Non-pigmented ciliary epithelial cell (primary cell): ENCODE measurements at places on chromosomes 2 and 18.

DNA sequence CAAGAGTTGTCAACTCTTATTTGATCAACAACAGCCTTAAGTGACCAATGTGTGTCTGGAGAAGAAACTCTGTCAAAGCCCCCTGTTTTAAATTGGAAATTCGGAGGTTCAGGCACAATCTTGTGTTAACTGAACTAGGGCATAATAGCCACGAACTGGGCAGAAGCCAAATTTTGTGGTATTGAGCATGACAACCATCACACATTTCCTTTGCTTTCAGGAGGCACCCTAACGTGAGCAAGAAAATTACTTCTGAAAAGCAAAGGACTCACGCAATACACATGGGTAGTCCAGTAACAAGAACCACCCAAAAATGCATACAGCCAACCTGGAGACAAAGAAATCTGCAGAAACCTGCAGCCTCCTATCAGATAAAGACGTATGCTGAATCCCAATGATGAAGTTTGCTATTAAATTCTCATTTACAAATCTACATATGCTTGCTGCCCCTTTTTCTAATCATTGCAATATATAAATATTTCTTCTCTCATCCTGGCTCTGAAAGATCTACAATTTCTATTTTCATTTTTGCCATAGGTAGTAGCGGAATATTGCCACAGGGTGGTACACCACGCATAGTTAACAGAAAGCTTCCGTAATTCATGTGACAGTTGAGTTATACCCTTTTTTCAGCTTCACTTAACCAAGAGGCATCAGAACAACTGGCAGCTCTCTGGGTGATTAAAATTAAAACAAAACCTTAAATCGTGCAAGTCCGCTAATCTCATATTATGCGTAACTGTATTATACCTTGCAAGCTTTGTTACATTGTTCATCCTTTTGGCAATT is 495.8 kb downstream of the NRXN1 start:
- peak; percentile 19 for DNase-seq

GRCh38 chr2:236728916-236729670 is 159.5 kb downstream of the ACKR3 start:
- no peak for DNase-seq

DNA sequence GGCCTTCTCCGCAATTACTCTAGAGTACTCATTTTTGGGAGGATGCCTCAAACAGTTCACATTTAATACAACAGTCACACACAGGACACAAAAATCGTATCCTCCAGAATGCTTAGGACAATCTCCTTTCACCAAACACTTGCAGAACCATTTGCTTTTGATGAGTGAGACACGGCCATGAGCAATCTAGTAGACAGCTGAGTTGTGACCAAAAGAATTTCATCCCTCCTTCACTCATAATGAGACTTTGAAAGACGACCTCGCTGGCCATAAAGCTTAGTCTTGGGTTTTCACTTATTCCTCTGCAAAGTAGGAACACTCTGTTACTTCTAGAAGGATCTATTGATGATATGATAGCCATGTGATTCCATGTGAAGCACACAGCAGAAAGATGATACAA is 87.5 kb upstream of the SLC35G4 start:
- no peak for DNase-seq

GRCh38 chr2:179574061-179574519 is 287.3 kb downstream of the ZNF385B start:
- DNase-seq: no peak

GRCh38 chr2:207474863-207475485 is 54.8 kb upstream of the CREB1 start:
- DNase-seq: no peak

- no peak for DNase-seq
Observed at GRCh38 chr2:44470151-44470550, 108.4 kb downstream of the CAMKMT start.

GRCh38 chr2:233021771-233022170 is 8.7 kb upstream of the NGEF start:
- DNase-seq: no peak

DNA sequence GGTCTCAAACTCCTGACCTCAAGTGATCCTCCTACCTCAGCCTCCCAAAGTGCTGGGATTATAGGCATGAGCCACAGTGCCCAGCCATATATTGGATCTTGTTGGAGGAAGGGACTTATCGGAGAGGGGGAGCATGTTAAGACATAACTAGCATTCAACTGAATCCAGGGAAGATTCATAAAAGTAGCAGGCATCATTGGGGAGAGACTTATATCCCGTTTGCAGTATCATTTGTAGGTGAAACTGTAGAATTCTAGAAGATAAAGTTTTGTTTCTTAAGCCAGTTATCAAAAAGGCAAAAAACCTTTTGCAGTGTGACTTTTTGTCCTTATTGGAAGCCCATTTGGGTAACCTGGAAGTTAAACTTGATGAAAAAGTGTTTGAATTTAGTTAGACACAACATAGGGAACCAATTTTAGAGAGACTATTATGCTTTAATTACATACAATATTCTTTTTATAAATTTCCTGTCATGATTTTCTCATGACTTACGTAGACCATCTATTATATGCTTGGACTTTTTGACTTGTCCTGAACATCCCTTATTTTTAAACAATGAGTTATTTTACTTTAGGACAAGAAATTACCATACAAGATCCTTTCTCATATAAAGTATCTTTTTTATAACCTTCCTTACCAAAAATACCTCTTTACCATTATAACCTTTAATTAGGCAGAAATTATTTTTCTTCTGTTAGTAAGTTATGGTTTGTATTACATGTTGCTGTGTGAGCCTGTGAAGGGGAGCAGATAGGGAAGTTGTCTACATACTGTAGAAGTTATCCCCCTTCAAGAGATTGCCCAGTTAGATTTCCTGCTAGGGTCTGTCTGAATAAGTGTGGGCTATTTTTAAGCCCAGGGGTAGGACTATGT is 20.3 kb downstream of the RAB3GAP1 start:
- DNase-seq: no peak

- DNase-seq: no peak
Observed at GRCh38 chr18:23648940-23649607, 13.6 kb downstream of the ANKRD29 start.

- DNase-seq: no peak
Observed at GRCh38 chr2:177124371-177124770, 88.2 kb upstream of the HNRNPA3 start.

DNA sequence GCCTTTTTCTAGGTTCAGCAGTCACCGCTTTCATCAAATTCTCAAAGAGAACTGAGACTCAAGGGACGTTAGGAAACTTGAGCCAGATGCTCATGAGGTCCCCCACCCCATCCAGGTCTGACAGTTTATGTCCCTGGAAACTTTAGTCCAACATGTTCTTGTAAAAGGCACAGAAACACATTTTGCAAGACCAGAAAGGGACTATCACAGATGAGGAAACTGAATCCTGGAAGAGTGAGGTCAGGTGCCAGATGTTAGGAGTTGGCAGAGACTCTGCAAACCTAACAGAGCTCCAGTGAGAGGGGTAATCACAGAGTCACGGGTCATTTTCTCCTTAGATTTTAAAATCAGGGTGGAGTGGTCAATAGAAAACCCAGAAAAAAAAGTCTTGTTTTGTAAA is 76.6 kb downstream of the RDH14 start:
- DNase-seq: no peak

- no peak for DNase-seq
Observed at GRCh38 chr2:228543117-228543516, 361.6 kb upstream of the SPHKAP start.

DNA sequence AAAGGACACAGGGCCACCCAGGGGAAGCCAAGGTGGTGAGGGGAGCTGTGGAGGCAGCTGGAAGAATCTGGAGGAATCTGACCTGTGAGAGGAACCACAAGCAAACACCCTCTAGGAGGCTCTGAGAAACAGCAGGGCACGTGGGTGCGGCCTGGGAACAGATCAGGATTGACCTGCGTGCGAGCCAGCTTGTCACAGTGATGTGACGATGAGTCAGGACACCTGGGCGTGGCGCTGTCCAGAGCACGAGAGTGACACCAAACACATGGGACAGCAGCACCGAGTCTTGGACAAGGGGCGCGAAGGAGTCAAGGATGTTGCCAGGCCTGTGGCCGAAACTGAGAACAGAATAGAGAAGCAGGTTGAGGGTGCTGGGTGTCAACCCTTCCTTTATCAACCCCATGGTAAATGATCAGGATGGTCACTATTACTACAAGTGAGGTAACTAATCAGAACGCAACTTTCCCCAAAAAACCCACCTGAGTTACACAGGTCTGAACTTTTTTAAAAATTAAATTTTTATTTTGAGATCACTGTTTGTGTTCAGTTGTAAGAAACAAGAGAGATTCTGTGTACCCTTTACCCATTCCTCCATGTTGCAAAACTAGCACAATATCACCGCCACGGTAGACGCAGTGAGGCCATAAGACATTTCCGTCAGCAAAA is 637 bp upstream of the SFT2D3 start:
- DNase-seq: no peak

GRCh38 chr2:17680119-17680518 is 73.5 kb downstream of the SMC6 start:
- no peak for DNase-seq

- no peak for DNase-seq
Observed at GRCh38 chr18:907115-907884, 2.6 kb downstream of the ADCYAP1 start.

GRCh38 chr2:16303273-16303577 is 362.4 kb downstream of the CYRIA start:
- DNase-seq: no peak

DNA sequence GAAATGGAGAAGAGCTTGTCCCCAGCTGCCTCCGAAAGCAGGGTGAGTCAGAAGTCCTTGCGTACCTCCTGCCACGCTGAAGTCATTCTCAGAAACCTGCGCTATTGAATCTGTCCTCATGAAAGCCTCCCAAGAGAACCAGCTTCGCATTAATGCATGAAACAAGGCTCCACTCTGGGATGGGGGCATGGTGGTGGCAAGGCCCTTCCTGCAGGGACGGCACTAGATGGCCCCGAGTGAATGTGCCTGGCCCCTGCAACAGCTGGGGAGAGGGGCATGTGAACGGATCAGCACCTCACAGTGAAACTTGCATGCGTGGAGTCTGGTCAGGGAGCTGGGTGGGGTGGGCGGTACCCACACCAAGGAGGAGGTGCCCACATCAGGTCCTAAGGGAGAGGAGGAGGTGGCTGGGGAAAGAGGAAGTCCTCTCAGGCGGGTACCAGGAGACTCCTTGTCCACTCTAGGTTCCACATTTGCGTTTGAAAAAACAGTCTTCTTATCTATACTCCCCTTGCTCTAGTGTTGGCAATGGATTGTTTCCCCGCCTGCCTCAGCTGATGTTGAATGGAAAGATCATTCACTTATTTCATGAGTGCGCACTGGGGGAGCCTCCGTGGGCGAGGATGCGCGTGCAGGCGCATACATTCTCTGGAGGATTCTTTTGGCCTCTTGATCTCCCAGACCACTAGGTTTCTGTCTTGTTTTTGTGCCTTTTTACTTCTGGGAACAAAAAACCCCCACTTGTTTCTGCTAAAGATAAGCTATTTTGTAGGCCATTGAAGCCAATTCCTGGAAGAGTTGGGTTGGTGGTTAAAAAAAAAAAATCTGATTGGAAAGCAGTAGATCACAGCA is 104.7 kb downstream of the KLHL29 start:
- no peak for DNase-seq

DNA sequence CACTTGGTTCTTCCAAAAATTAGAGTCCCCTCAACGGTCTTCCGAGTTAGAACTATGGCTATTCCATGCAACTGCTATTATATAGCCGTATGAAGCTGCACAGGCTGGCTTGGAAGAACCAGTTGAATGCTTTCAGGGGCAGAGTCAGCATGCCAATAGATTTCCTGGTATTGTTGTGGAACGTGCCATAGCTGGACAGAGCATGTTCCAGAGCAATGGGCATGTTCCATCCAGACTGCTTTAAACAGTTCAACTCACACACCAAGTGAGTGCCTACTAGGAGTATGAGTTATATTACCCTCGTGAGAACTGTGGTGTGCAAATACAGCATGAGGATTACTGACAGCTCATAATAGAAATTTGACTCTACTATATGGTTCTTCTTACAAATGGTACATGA is 682.0 kb downstream of the SATB2 start:
- no peak for DNase-seq

DNA sequence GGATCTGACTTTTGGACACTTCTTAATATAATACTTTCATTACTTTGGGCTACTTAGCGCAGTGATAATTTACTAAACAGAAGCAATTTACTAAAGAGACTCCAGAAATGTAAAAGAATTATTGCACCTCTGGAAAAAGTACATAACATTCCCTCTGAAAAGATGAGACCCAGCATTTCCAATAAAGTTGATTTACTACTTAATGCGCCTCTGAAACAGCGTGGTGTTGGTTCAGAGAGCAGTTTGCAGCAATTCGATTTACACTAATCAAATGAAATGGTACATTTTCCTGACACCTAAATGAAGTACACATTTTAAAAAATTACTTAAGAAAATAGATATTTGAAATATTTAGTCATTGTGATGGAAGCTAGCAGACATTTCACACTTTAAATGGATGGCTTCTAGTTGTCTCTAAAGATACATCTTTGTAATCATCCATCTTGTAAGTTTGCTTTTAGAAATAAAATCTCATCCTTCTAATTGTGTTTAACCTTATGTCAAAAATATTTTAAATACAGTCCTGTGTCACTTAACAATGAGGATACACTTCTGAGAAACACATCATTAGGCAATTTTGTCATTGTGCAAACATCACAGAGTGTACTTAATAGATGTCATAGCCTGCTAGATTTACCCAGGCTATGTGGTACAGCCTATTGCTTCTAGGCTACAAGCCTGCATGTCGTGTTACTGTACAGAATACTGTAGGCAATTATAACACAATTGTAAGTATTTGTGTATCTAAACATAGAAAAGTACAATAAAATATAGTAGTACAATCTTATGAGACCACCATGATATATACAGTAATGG is 284.6 kb upstream of the UBE2E3 start:
- no peak for DNase-seq

DNA sequence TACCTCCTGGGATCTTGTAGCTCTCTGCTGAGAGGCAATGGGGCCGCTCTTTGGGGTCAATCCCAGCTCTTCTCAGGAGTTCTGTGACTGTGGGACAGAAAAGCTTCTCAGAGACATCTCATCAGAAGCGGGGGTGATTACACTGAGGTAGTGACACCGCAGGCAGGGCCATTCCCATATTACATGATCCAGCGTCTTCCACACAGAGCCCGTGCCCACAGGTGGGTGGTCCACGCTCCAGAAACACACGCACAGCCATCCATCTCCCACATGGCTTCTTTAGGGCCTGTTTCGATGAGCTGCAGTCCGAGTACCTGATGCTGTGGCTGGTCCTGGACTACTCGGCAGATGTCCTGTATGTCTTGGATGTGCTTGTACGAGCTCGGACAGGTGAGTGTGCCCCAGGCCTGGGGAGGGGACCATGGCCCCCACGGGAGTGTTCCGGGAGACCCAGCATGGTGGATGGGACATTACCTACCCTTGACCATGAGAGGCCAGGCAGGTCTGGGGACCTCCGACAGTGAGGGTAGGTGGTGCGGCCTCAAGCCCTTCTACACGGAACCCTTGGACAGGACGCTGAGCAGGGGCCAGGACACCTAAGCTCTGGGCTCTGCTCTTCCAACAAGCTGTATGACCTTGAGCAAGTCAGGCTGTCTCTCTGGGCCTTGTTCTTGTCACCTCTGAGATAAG is 45.5 kb downstream of the CNGA3 start:
- DNase-seq: no peak

- DNase-seq: no peak
Observed at GRCh38 chr2:222714361-222715241, 43.1 kb downstream of the MOGAT1 start.

- no peak for DNase-seq
Observed at GRCh38 chr2:55590810-55591440, 26.5 kb downstream of the PPP4R3B start.

GRCh38 chr2:102025016-102025501 is 33.3 kb downstream of the IL1R2 start:
- no peak for DNase-seq

GRCh38 chr2:74573747-74574562 is 19.4 kb downstream of the DOK1 start:
- DNase-seq: no peak

- no peak for DNase-seq
Observed at GRCh38 chr18:9557250-9557943, 57.0 kb downstream of the PPP4R1 start.
